Activated B cell treated with CpG ODN at 0.5 μM for 24 hours (primary cell): ENCODE measurements at places on chromosomes 3 and 15. TPM values are rescaled to one million over a fixed set of nuclear protein-coding genes. Genes with fewer than 3 reads are reported as not detected.

Gene PLA2G4D
- total RNA-seq: not detected in 2 replicates

Gene C2CD4A
- total RNA-seq: not detected in 2 replicates

Gene FSTL1
- total RNA-seq: not detected in 2 replicates

Gene CD96
- 32.4 and 34.3 TPM in 2 replicates for total RNA-seq

- no peaks in the 10 kb centered on the region for H3K36me3 ChIP-seq
- no peak for DNase-seq
These were observed 13.0 kb upstream of the SEC62 start for GRCh38 chr3:169953462-169954141.

DNA sequence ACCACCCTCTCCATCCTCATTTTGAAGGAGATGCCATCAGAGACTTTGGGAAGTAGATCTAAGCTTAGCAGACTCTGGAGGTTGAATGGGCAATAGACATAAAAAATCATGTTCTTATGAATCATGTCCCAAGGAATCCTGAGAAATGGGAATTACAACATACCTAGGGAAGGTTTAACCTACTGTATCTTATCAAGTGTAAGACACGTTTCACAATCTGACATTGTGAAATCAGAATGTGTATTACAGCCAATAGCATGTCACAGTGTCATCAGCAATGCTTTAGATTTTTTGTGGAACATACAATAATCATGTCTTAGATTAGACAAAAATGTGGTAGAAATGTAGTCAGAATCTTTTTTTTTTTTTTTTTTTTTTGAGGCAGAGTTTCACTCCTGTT, 332.4 kb upstream of the TLE3 start:
- peaks cover 20% of the 10 kb centered on the region for H3K4me1 ChIP-seq
- DNase-seq: no peak
- H3K27ac ChIP-seq: no peak overlapping the region
- H3K27me3 ChIP-seq: no peaks in the 10 kb centered on the region
- H3K4me3 ChIP-seq: no peak overlapping the region
- H3K36me3 ChIP-seq: no peaks in the 10 kb centered on the region

DNA sequence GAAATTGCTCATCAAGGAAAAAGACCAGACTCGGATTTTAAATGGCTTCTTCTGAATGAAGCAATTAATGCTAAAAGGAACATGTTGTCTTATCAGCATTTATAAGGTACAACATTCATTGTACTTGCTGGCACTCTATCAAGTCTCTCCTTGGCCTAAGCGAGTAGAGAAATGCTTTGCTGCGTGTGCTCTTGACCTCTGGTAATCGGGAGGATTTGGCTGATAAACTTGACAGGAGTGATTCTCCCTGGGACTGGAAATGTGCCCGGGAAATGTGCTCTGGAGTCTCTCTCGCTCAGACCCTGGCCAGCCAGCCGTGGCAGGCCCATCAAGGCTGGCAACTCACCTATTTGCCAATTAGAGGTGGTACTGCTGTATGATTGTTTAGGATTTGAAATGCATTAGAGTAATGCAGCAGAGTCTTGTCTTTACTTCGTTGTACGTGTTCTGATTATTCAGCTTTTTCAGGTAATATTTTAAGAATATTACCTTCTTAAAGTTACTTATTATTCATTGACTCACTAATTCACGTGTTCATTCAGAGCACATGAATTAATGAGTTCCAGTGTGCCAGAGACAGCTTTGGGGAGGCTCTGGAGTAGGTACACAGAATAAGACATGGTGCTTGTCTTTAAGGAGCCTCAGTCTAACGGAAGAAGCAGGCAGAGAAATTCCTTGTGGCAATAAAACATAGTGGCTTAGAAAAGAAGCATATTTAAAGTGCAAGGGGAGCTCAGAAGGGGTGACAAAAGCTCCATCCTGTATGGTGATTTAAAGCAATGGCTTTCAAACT, 48.0 kb upstream of the TPRG1 start:
- no peaks in the 10 kb centered on the region for H3K36me3 ChIP-seq
- H3K27me3 ChIP-seq: peaks cover 8% of the 10 kb centered on the region
- no peak overlapping the region for H3K4me3 ChIP-seq
- no peak overlapping the region for H3K27ac ChIP-seq
- no peak for DNase-seq
- no peaks in the 10 kb centered on the region for H3K4me1 ChIP-seq

GRCh38 chr3:155308831-155309230, 15.3 kb upstream of the STRIT1 start:
- H3K36me3 ChIP-seq: no peaks in the 10 kb centered on the region
- no peak overlapping the region for H3K4me3 ChIP-seq
- H3K27ac ChIP-seq: no peak overlapping the region
- no peak for DNase-seq

- H3K27me3 ChIP-seq: no peaks in the 10 kb centered on the region
- no peak overlapping the region for H3K4me3 ChIP-seq
- peaks cover 12% of the 10 kb centered on the region for H3K4me1 ChIP-seq
- peaks cover 2% of the 10 kb centered on the region for H3K36me3 ChIP-seq
- no peak overlapping the region for H3K27ac ChIP-seq
These were observed 7.4 kb downstream of the TRANK1 start for GRCh38 chr3:36937492-36937891.

GRCh38 chr3:81302045-81302444, 459.4 kb downstream of the GBE1 start:
- H3K27ac ChIP-seq: no peak overlapping the region
- H3K36me3 ChIP-seq: no peaks in the 10 kb centered on the region
- DNase-seq: no peak
- H3K4me3 ChIP-seq: no peak overlapping the region

DNA sequence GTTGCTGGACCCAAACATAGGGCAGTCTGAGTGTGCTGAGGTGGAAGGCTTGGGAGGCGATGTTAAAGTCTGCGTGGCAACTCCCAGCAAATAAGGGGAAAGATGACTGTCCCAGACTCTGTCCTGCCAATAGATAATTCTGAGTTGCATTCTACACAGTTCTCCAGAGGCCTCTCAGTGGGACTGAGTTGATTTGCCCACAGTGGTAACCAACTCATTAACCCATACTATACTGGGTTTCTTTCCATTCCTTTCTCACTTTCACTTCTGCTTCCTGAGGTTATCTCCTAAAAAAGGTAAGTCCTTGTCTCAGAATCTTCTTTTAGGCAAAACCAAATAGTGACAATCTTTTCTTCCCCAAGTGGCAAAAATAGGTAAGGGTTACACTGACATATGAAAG, 549.9 kb upstream of the DPPA4 start:
- no peaks in the 10 kb centered on the region for H3K4me1 ChIP-seq
- no peaks in the 10 kb centered on the region for H3K36me3 ChIP-seq
- no peak for DNase-seq
- H3K27ac ChIP-seq: no peak overlapping the region

DNA sequence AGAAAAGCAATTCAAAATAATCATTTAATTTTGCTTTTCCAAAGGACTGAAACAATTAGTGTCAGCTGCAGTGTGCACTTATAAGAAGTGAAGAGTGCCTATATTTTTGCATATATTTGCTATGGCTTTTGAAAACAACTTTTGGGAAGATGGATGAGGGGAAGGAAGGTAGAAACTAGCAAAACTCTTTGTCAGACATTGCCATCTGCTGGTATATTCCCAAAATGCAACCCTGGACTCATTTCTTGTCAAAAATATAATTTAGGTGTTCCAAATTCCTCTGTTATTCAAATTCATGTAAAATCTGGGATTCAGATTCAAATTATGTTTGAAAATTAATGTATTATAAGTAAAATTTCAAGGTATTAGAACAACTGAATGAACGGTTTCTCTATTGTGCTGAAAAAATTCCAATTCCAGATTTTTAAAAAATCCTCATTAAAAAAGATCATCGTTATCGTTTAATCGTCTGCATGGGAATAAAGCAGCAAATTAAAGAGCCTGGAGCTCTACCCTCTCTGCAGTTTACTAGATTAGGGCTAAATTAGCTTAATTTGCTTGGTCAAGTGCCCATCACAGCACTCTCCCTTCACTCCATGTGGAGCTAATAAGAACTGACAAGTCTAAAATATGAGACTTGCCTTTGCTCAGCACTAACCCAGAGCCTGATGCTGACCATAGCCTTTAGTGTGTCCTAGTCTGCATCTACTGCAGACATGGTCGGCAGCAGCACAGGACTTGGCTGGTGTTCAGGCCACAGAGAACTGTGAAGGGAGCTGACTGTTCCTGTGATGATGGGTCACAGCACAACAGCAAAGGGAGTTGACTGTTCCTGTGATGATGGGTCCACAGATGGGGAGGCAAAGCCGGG, 67.9 kb upstream of the MITF start:
- H3K4me3 ChIP-seq: no peak overlapping the region
- DNase-seq: no peak
- no peaks in the 10 kb centered on the region for H3K36me3 ChIP-seq

DNA sequence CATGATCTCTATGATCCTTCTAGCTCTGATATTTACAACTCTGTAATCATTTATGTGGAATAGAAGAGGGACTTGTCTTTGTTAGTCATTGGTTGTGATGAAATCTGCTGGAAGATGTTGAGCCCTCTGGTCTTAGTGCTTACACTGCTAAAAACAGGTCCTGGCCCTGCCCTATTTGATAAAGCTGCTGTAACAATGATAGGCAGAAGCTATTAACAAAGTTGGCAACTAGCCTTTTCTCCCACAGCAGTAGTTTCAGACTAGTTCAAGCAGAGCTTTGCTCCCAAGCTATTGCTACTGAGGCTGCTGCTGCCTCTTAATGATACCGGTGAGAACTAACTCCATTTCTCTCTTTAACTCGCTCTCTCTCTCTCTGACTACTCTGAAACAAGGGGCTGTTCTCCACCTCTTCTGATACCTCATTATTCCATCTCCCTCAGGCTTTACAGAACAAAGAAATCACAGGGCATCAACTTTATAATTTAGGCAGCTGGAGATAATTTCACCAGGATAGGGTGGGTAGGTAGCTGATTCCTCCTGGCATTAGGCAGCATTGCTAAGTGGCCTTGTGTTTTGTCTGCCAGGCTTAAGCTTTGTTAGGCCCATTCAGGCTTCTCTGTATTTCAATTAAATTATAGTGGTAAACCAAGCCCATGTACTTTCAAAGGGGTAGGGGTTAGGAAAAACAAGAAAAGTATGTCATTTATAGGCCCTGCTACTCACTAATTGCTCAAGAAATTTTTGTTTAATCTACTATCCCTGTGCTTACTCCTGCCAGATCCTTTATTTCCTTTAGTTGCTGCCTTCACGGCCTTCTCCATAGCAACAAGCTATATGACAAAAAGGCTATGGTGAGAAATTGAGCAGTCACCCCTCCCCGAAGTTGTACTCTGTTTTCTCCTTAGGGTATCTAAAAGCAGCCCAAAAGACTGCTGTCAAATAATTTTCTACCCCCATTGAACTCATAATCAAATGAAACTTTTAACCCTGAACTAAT, 139.6 kb downstream of the RBPMS2 start:
- peaks cover 21% of the 10 kb centered on the region for H3K36me3 ChIP-seq
- no peak overlapping the region for H3K4me3 ChIP-seq
- peak overlapping the region; percentile 2 for H3K27ac ChIP-seq

- no peaks in the 10 kb centered on the region for H3K27me3 ChIP-seq
- DNase-seq: no peak
- H3K27ac ChIP-seq: peak overlapping the region; percentile 42
- peaks cover 51% of the 10 kb centered on the region for H3K4me1 ChIP-seq
- peak overlapping the region; percentile 85 for H3K4me3 ChIP-seq
These were observed 550 bp downstream of the CLN6 start for GRCh38 chr15:68228971-68229385.

GRCh38 chr3:38573556-38573955, 75.9 kb downstream of the SCN5A start:
- H3K4me1 ChIP-seq: no peaks in the 10 kb centered on the region
- H3K27ac ChIP-seq: no peak overlapping the region
- DNase-seq: no peak
- no peak overlapping the region for H3K4me3 ChIP-seq
- no peaks in the 10 kb centered on the region for H3K36me3 ChIP-seq
- H3K27me3 ChIP-seq: peaks cover 5% of the 10 kb centered on the region
